ENCODE measurements at places on chromosomes 2 and 18.

DNA sequence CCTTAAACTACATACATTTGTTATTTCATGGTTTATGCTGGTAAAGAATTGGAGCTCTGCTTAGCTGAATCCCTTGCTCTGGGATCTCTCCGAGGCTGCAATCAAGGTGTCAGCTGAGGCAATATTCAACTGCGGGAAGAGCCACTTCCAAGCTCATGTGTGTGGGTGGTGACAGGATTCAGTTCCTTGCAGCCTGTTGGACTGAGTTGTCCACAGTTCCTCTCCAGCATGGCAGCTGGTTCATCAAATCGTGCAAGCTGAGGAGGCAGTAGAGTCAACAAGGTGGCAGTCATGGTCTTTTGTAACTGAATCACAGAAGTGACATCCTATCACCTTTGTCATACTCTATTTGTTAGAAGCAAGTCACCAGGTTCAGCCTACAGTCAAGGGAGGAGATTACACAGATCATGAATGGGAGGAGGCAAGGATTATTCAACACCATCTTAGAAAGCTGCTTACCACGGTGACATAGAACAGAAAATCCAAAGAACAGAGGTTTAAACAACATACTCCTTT is 56.9 kb downstream of the CTIF start:
- DNase-seq, result no peak

GRCh38 chr2:26017464-26018183 is 16.3 kb upstream of the RAB10 start:
- no peak for DNase-seq

GRCh38 chr18:49225160-49225559 is 235.3 kb downstream of the DYM start:
- no peak for DNase-seq

DNA sequence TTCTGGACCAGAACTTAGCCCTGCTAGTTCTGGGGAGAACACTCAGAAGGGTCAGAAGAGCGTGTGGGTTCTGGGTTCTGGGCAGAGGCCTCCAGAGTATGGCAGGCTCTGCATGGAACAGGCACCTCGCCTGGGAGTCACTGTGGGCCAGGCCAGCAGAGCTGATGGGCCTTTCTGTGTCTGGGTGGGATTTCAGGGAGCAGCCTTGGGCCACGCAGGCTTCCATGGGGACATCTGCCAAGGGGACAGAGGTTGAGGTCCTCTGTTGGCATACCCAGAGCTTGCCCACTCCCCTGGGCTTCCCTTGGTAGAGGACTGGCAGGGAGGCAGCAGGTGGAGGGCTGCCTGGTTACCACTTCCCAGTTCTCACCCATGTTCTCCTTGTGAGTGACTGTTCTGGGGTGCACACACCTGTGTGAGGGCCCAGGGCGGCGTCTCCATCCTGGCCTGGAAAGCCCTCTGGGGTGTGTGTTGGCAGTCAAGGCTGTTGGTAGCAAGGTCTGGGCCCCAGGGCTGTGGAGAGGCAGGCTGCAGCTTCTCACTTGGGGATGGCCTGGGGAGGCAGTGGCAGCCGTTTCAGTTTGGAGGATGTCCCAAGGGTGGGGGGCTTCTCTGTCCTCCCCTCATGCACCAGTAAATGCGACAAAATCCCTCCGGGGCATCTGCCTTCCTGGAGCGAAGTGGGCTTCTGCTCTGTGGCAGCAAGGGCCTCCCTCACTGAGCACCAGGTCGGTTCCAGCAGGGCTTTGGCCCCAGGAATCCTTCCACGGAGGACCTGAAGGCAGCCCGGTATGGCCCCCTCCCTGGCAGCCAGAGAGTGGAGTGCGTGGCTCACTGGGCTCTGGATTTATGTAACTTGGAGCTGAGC is 74.6 kb upstream of the HDAC4 start:
- DNase-seq, result no peak

- no peak for DNase-seq
Observed at GRCh38 chr2:201144101-201145051, 28.4 kb downstream of the CFLAR start.

DNA sequence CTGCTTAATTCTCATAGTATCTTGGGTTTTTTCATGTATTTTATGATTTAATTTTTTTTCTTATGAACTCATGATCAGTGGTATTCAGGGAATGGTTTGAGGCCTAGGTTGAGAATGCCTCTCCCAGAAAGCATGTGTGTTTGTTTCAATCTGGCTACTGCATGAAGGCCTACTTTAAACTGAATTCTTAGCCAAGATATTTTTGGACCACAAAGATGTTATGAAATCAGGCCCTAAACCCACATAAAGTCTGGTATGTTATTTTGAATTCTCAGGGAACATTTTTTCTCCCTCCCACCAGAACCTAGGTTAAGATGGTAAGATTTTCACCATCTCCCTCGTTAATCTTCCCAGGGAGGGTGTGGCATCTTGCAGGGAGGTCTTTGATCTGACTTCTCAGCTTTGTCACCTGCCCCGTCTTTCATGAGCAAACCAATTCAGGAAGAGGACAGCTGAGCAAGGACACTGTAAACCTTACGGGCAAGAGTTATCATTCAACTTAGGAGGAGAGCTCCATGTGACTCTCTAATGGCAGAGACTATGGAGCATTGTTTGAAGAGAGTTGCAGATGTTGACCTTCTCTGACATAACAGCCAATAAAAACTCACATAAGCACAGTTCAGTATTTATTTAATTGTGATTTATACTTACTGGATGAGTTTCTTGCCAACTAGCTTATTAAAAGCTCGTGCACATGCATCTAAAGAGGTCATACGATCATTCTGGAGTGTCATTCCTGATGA is 21.3 kb upstream of the ACKR3 start:
- no peak for DNase-seq

DNA sequence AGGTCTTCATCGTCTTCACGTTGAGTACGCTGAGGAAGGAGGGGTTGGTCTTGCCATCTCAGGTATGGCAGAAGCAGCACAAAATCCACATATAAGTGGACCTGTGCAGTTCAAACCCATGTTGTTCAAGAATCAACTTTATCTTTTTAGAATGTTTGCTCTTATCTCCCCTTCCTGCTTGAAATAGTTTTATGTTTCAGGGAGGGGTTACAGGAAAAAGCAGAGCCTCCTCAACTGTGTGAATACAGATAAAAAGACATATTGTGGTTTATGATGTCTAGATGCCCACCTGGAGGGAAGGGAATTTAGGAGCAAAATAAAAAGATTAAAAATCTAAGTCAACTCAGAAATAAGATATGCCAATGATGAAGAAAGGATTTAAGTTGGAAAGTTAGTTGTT is 75.9 kb downstream of the VRK2 start:
- DNase-seq, result no peak

GRCh38 chr2:131724019-131724418 is 196.3 kb downstream of the CCDC74A start:
- no peak for DNase-seq

DNA sequence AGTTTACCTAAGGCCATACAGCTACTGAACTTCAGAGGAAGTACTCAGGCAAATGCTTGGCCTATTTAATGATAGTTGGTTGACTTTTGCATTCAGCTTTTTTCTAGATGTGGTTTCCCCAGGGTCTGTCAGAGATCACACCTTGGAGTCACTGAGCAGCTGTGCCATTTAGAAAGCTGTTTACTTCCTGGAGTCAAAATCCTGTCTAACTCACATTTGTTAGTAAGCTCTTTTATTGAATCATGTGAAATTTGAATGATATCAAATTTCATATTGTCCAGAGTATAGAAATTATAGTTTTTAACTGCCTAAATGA is 7.6 kb upstream of the TRIB2 start:
- DNase-seq, result no peak
